ENCODE measurements at places on chromosomes 11 and 22.

DNA sequence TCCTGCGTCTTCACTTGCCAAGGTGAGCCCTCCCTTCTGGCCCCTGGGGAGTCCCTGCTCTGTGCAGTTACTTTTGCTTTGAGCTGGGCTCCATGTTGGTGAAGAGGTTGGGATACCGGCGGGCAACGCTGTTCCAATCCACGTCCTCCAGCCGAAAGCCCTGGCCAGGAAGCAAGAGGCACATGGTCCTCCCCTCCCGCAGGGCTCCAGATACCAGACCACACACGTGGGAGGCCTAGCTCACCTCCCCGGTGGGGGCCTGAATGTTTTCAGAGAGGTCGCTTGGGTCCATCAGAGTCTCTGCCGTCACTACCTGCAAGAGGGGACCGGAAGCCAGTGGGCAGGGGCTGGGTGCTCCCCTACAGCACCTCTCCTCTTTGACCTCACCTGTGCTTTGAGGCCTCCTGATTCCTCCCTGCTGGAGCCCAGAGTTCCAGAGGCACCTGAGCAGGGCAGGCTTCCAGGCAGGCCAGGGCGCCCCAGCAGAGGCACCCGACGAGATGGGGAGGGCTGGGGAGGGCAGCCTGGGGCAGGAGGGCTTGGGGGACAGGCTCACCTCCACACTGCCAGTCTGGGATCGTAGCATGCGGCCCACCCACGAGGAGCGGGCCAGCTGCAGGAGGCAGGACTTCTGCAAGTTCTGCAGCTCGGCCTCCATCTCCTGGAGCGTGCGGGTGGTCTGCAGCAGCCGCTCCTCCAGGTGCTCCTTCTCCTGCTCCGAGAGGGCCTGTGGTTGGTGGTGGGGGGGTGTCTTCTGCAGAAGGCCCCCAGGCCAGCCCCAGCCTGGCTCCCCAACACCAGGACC is 3.0 kb downstream of the LMNTD2 start:
- no peak for DNase-seq

DNA sequence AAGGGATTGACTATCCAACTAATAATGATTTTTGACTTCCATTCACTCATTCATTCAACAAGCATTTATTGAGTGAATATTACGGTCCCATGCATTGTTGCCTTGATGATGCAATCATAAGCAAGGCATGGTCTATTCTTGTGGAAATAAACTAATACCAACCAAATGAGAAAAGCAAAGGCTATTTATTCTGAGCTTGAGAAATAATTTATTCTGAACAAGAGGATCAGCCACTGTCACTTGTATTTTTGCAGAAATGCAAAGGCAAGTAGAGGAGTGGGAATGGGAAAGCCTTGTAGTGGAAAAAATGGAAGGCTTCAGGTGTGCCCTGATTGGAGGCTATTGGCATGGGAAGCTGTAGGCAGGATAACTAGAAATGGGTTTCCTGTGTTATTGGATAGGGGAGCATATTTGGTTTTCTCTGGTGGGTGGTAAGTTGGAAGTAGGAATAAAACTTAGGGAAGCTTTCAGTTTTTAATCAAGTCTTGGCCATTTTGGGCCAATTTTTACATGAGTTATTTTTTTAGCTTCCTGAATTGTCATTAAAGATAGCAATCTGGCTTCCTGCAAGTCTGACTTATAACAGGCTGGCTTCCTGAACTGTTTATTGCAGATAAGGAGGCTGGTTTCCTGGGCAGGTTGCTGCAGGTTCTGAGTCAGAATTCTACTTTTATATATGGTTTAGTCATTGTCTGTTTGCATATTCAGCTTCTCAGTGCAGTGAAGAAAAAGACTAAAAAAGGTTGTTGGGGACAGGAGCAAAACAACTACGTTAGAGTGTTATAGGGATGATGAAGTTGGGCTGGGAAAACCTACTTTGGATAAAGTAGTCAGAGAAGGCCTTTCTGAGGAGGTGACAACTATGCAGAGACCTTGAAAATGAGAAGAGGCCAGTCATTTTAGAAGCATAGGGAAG is 106.7 kb downstream of the APIP start:
- DNase-seq, result no peak

GRCh38 chr11:127627629-127628457 is 627.3 kb upstream of the KIRREL3 start:
- DNase-seq, result no peak

DNA sequence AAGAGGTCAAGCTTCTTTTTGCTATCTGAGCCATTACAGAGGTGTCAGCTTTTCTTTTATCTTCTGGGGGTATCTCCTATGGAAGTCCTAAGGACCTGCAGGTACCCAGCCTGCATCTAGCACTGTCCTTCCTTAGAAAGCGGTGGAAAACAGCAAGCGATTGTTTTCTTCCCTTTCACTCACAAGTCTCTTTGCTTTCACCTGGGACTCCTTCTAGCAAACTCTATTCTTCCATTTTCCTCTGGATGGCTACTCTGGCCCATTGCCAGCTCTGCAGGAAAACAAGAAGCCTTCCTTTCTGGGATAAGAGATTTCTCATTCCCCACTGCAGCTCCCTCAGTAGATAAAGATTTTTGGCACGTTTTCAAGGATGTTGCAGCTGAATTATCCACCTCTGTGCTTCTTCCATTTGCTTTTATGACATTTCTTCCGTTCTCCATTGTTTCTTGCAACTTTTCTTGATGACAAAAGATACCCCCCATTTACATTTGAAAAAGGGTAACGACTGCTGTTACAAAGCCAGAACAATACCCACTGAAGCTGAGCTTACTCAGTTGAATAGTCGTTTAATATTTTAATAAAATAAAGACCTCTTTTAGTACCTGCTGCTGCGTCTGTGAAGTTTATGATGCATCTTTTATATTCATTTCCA is 40.2 kb upstream of the BDNF start:
- no peak for DNase-seq

GRCh38 chr11:65859812-65860277 is 388 bp upstream of the MUS81 start:
- no peak for DNase-seq

- no peak for DNase-seq
Measured at GRCh38 chr11:72974487-72975205, 160.4 kb downstream of the ATG16L2 start.

DNA sequence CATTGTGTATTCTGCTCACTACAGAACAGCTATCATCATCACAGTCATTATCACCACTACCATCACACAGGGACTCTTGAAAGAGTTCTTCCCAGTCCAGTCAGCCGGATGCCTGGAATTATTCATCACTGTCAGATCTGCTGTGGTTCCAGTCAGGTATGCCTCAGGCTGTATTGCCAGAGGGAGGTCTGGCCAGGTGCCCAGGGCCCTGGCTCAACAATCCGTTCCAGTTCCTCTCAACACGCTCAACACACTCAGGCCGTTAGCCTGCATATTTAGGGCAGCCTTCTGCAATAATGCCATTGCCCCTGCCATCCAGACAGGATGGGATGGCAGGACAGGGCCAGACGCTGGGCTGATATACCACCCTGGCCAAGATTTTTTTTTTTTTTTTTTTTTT is 28.6 kb upstream of the RASL10A start:
- no peak for DNase-seq
